ENCODE measurements at places on chromosomes 4 and X.

DNA sequence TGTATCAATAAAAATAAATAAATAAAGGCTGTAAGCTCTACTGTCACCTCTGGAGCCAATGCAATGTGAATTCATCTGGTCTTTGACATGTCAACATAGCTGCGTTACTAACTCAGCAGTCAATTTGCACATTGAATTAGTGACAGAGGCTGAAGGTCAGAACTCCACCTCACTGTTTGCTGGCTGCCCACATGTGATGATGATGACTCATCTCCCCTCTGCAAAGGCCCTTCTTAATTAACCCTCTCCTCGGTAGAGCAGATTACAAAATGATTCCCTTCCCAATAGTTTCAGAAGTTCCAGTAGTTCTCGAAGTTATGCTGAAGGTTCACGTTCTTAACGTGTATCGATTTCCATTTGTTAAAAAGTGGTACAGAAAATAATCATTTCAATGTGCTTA lies 1626.0 kb upstream of the TENM3 start:
- no peak for DNase-seq

DNA sequence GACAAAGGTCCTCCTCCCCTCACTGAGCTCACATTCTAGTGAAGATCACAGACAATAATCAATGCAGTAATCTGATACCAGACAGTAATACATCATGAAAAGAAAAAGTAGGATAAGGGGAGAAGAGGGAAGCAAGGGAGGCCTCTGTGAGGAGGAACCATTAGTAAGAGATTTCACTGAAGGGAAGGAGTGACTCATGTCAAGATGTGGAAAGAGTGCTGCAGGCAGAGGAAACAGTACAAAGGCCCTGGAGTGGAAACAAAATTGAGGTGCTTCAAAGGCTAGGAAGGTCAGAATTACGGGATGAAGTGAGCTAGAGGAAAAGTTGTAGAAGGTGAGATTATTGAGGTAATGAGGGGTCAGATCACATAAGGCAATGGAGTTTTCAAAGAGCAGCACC lies 38.1 kb downstream of the LAMTOR3 start:
- DNase-seq = no peak

- DNase-seq = peak; percentile 40
Measured at GRCh38 chr4:74444891-74445642, at the start of gene AREG. AREG (plus strand) TSS chr4:74445136; CDS start chr4:74445346, 210 bp downstream.

- no peak for DNase-seq
Measured at GRCh38 chrX:121581885-121582284, 534.5 kb downstream of the GLUD2 start.

DNA sequence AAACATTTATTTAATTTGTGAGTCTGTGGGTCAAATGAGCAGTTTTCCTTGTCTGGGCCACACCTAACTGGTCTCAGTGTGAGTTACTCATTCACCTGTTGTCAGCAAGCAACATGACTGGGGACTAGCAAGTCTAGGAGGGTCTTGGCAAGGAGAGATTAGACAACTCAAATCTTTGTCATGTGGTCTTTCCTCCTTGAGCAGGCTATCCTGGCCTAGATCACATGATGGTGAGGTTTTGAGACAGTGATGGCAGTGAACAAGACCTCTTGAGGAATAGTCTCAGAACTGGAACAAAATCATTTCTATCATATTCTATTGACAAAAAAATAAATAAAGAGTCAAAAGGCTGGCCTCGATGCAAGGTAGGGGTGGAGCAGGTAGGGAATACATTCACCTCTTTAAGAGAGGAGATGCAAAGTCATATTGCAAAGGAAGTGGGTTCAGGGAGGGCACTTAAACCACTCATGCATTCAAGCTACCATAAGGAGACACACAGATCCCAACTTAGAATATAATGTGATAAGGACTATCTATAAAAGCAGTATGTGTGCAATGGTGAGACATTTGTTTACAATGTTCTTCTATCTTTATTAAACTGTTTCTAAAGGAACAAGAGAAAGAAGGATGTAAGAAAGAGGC lies 135.7 kb downstream of the ZNF330 start:
- no peak for DNase-seq

DNA sequence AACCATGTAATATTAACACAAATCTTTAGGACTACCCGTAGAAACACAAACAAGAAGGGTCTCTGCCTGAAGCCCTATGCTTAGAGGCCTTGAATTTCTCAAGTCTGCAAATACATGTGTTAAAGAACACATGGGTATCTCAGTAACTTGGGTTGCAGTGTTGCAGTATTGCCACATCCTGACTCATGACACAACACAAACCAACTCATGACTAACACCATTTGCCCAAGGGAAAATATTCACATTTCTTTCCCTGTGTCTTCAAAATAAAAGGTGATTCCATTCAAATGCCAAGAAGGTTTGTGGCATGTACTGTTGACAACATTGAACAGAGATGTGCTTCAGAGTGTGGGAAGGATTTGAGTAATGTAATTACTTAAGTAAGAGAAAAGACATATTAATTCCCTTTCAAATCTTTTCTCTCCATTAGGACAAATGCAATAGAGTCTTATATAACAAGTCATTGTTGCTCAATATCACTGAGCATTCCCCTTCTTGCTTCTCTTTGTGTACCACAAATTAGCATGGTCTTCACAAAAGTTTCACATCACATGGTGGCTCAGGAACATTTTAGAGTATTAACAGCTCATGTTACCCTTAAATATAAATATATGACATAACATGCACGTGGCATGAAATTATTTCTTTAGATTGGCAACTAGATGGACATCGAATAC lies 487.1 kb downstream of the STPG2 start:
- DNase-seq = no peak

DNA sequence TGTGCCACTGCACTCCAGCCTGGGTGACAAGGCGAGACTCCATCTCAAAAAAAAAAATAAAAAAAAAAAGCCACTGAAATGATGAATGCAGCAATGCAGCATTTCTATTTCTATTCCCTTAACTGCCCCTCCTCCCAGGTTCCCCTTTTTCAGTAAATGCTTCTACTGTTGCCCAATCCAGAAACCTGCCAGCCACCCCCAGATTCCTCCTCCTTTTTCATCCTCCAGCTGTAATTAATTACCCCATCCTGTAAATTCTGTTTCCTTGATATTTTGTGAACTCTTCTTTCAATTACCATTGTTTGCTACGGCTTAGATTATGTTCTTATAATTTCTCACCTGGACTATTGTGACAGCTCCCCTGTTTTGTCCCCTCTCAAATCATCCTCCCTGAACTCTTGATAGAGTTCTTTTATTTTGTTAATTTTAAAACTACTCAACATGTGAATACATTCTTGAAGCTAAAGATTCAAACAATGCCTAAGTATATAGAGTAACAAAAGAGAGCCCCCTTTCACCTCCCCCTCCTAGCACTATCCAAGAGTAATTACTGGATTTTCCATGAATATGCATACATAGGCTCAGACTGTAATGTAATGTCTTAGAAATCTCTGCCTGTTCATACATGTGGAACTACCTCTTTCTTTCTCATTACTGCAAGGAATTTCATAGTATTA lies 140.6 kb upstream of the GPC4 start:
- no peak for DNase-seq

- DNase-seq = no peak
Measured at GRCh38 chr4:109214622-109215301, 87.7 kb downstream of the COL25A1 start.

GRCh38 chr4:77446601-77447000 lies 159.0 kb upstream of the CXCL13 start:
- DNase-seq = no peak

DNA sequence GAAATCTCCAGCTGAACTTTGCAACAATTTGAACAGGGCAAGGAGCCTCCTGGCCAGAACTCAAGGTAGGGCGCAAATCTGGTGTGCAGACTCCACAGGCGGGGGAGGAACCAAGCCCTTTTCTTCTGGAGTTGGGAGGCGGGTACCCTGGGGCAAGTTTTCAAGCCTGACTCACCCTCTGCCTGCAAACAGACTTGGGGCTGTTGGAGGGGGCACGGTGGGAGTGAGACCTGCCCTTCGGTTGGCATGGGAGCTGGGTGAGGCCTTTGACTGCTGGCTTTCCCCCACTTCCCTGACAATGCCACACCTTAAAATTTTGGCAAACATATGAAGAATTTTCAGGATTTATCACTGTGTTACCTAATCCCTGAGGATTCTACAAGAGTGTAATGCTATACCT lies 709.8 kb upstream of the DIAPH2 start:
- DNase-seq = no peak

DNA sequence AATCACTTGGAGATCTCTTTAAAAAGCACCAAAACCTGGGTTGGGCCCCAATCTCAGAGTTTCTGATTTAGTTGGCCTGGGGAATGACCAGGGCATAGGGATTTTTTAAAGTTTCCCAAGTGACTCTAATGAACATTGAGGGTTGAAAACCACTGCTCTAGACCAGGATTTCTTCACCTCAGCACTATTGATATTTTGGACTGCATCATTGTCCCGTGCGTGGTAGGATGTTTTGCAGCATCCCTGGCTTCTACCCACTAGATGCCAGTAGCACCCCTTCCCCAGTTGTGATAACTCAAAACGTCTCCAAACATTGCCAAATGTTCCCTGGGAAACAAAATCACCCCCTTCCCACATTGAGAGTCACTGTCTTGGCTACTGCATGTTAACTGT lies 61.8 kb downstream of the ATXN3L start:
- DNase-seq = no peak

- DNase-seq = no peak
Measured at GRCh38 chrX:2340991-2341390, 159.8 kb downstream of the DHRSX start.

DNA sequence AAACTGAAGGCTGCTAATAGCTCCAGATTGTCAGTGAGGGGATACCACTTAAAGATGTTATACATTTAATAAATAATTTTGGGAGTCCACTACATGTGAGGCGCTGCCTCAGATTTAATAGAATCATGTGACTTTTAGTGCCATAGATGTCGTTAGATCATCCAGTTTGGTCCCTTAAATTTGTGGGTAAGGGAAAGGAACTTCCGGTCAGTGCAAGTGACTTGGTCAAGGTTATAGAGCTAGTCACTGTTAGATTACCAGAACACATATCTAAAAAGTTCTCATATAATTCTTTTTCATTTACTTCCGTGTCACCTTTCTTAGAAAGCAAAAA lies 529 bp upstream of the UBA6 start:
- DNase-seq = no peak

- no peak for DNase-seq
Measured at GRCh38 chrX:20204351-20204750, 62.4 kb downstream of the RPS6KA3 start.

DNA sequence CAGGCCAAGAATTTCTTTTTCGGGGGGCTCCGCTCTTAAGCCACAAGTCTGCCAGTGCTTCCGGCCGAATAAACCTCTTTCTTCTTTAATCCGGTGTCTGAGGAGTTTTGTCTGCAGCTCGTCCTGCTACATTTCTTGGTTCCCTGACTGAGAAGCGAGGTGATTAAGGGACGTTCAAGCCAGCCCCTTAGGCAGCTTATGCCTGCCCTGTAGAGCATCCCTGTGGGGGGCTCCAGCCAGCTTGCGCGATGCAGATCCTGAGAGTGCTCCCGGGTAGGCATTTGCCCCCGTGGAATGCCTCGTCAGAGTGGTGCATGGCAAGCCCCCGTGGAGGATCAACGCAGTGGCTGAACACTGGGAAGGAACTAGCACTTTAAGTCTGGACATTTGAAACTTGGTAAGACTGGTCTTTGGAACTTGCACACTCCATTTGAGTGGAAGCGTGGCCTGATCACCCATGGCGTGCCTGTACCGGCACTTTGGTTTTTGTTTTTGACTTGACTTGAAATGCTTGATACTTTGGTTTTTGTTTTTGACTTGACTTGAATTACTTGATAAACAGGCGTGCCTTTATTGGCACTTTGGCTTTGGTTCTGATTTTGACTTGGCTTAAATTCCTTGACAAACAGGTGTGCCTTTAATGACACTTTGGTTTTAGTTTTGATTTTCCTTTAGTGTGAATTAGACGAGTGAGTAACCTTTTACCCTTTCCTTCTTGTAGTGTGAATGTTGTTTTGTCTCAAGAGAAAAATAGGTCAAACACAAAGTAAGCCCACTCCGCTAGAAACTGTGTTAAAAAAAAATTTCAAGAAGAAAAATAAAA lies 6.1 kb downstream of the ACOX3 start:
- no peak for DNase-seq

- DNase-seq = no peak
Measured at GRCh38 chrX:623599-624315, 6.8 kb upstream of the SHOX start.

- no peak for DNase-seq
Measured at GRCh38 chr4:71377561-71377960, 38.7 kb downstream of the SLC4A4 start.

- no peak for DNase-seq
Measured at GRCh38 chrX:154597221-154597620, 12.3 kb downstream of the CTAG1A start.

- peak; percentile 79 for DNase-seq
Measured at GRCh38 chr4:108172753-108173598, 4.2 kb upstream of the LEF1 start.

- no peak for DNase-seq
Measured at GRCh38 chr4:113872426-113873260, 106.8 kb downstream of the ARSJ start.

- peak; percentile 90 for DNase-seq
Measured at GRCh38 chr4:66927937-66928336, 617.4 kb downstream of the CENPC start.

DNA sequence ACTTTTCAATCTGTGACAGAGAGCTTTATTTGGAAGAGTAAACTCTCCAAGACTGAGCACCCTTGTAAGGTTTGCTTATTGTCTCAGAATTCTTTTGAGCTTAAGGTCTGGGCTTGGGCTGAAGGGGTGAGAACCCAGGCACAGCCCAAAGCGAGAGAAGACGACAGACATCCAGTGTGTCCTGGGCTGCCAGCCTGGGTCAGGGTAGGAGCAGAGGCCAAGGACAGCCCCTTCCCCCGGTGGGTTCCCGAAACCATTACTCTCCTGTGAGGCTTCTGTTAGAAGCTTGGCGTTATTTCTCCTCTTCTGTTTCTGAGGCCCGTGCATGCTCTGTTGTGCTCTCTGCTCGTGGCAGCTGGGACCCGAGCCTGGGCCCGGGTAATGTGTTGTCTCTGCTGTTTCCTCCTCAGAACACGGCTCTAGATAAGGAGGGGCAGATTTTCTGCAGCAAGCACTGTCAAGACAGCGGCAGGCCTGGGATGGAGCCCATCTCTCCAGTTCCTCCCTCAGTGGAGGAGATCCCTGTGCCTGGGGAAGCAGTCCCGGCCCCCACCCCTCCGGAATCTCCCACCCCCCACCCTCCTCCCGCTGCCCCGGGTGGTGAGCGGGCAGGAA lies 177.5 kb downstream of the DCLK2 start:
- no peak for DNase-seq

DNA sequence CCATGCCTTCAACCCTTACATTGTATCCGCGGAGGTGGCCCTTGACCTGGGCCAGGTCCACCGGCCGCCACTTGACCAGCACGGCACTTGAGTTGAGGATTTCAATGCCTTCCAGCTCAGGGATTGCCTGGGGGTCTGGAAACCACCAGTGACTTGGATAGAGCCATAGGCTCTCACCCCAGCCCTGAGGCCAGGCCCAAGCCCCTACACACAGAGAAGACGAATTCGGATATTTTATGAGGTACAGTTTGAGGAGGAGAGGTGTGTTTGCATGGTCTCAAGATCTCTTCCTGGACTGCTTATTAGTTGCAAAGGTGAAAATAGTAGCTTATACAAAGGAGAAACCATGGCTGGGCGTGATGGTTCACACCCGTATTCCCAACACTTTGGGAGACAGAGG lies 20.3 kb downstream of the L1CAM start:
- DNase-seq = no peak

All from NCI-H1105 (cell line).